ENCODE measurements at places on chromosomes 7 and 10. TPM values are rescaled to one million over a fixed set of nuclear protein-coding genes. Genes with fewer than 3 reads are reported as not detected.

DNA sequence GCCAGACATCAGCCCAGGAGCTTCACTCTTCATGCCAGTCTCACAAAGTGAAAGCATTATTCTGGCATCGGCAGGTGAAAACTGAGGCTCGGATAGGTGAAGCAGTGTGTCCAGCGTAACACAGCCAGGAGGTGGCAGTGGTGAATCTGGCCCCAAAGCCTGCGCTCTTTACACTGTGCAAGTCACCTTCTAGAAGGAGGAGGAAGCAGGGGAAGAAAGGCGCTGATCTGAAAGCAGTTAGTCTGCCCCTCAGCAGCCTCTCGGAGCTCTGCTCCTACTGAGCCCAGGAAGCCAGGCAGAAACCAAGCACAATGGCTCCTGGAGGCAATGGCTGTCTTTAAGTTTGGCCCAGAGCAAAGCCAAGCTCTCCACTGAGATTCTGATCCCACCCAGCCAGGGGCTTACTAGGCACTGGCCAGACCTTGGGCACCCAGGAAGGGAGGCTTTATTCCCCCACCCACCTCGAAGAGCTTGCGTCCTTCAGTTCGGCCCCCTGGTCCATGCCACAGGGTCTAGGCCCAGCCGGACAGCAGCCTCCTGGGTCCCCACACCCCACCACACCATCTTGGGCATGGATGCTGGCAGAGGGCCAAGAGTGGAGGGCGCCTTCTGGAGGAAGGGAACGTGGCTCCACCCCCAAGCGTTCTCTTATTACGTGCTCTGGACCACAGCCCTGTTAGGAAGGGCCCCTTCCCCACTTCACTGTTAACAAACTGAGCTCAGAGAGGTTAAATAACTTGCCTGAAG lies 104.5 kb downstream of the GRID1 start:
- H3K27me3 ChIP-seq, result peaks cover 19% of the 10 kb centered on the region
- no peaks in the 10 kb centered on the region for H3K36me3 ChIP-seq
- no peak overlapping the region for H3K4me3 ChIP-seq
- DNase-seq, result peak; percentile 58
- no peak overlapping the region for H3K27ac ChIP-seq
- H3K4me1 ChIP-seq, result no peaks in the 10 kb centered on the region

DNA sequence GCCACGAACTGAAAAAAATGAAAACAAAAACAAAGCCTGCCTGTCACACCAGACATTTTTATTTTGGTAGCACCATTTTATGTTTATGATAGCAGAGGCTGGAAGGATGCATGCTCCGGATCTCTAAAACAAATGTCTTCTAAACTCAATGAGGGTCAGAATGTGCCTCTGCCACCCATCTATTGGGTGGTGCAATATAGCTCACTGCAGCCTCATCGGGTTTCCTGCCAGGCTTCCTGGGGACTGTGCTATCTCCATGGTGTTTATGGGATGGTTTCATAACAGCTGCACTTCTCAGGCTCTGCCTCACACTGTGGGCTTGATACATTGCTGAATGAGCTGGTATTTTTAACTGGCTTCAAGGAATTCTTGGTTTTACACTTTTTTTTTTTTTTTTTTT lies 94.4 kb downstream of the ITIH5 start:
- no peaks in the 10 kb centered on the region for H3K36me3 ChIP-seq
- H3K27me3 ChIP-seq, result peaks cover 6% of the 10 kb centered on the region
- H3K4me3 ChIP-seq, result no peak overlapping the region
- no peak for DNase-seq
- H3K27ac ChIP-seq, result no peak overlapping the region

DNA sequence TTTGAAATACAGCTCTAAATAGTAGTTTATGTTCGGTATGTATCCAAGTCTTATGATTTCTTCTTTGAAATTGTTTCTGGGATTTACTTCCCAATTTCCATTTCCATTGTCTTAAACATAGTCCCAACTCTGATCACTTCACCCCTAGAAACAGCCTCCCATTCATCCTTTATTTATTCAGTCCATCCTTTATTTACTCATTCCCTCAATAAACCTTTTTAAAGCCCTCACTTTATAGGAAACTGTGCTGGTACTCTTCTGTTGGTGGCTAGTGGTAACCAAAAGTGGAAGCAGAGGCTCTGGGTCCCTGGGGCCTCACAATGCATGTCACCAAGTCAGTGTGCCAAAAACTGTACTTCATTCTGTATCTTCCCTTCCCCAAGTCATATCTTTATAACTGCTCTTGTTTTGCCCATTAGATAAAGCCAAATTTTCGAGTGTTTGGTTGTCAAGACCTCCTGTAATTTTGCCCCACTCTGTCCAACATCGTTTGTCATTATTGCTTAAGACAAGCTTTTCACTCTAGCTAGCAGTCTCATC lies 3.9 kb upstream of the EPC1 start:
- peaks cover 10% of the 10 kb centered on the region for H3K36me3 ChIP-seq
- no peak for DNase-seq
- H3K4me1 ChIP-seq, result peaks cover 43% of the 10 kb centered on the region
- H3K27me3 ChIP-seq, result peaks cover 4% of the 10 kb centered on the region
- no peak overlapping the region for H3K27ac ChIP-seq
- no peak overlapping the region for H3K4me3 ChIP-seq

- H3K36me3 ChIP-seq, result no peaks in the 10 kb centered on the region
- peaks cover 16% of the 10 kb centered on the region for H3K27me3 ChIP-seq
- H3K27ac ChIP-seq, result no peak overlapping the region
- DNase-seq, result no peak
- no peaks in the 10 kb centered on the region for H3K4me1 ChIP-seq
- no peak overlapping the region for H3K4me3 ChIP-seq
These were observed 9.8 kb downstream of the CDHR1 start for GRCh38 chr10:84204122-84204521.

DNA sequence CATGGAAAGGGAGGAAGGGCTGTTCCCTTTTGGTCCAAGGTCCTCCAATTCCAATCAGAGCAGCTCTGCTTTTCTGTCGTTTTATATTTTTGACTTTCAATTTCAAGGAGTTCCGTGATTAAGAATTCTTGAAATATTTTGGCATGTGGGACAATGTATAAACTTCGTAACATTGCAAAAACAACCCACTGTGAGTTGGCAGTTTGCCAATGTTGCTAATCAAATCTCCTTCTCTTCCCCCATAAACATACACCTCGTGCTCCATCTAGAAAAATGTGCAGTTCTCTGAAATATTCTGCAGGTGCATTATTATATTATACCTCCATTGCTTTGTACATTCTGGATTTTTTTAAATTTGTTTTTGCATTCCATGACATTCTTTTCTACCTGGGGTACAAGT lies 49.8 kb downstream of the POU6F2 start:
- H3K27me3 ChIP-seq, result no peaks in the 10 kb centered on the region
- H3K4me3 ChIP-seq, result no peak overlapping the region
- DNase-seq, result no peak

- no peak overlapping the region for H3K27ac ChIP-seq
- no peaks in the 10 kb centered on the region for H3K36me3 ChIP-seq
- no peaks in the 10 kb centered on the region for H3K4me1 ChIP-seq
- no peak overlapping the region for H3K4me3 ChIP-seq
These were observed 136.0 kb upstream of the COL1A2 start for GRCh38 chr7:94258418-94259300.

DNA sequence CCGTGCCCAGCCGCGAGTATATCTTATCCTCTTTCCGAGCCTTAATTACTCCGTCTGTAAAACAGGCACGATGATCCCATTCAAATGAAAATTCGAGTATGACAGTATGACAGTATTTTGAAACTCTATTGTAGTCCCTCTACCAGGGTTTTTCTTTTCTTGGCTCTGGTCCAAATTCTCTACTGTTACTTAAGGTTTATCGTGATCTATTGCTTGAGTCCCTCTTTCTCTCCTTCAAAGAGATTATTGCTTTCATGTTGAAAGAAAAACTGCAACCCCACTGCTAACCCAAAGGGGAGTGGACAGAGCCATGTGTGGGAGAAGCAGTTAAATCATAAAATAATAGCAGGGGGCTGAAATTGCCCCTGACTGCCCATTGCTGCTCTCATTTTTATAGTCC lies 1156.6 kb upstream of the AUTS2 start:
- no peak overlapping the region for H3K4me3 ChIP-seq
- H3K27ac ChIP-seq, result no peak overlapping the region
- no peaks in the 10 kb centered on the region for H3K36me3 ChIP-seq
- no peaks in the 10 kb centered on the region for H3K4me1 ChIP-seq
- no peak for DNase-seq

- peaks cover 25% of the 10 kb centered on the region for H3K4me1 ChIP-seq
- peak overlapping the region; percentile 91 for H3K4me3 ChIP-seq
- peaks cover 13% of the 10 kb centered on the region for H3K36me3 ChIP-seq
- no peak for DNase-seq
- H3K27me3 ChIP-seq, result peaks cover under 1% of the 10 kb centered on the region
These were observed 406 bp downstream of the CBLL1 start for GRCh38 chr7:107744345-107744750.

GRCh38 chr10:79434223-79434687 lies 11.2 kb downstream of the ZCCHC24 start:
- peak overlapping the region; percentile 15 for H3K4me3 ChIP-seq
- DNase-seq, result no peak
- H3K36me3 ChIP-seq, result no peaks in the 10 kb centered on the region
- H3K27ac ChIP-seq, result peak overlapping the region; percentile 76
- H3K27me3 ChIP-seq, result peaks cover 6% of the 10 kb centered on the region

DNA sequence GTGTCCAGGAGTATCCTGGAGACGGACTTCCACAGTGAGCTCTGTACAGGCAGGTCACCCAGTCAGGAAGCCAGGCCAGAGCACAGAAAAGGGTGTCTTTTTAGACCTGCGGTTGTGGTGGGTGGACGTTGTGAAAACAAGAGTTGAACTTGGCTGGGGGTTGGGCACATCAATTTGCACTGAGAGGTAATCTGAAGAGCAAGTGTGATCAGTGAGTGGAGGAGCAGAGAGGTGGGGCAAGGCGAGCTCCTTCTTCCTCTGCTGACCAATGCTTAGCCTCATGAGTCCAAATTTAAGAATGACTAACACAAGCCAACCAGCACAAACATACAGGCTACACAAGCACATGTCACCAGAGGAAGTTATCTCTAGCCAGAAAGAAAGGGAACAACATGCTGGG lies 310.8 kb downstream of the TCERG1L start:
- no peaks in the 10 kb centered on the region for H3K36me3 ChIP-seq
- H3K27ac ChIP-seq, result no peak overlapping the region
- no peaks in the 10 kb centered on the region for H3K27me3 ChIP-seq
- no peak for DNase-seq
- no peaks in the 10 kb centered on the region for H3K4me1 ChIP-seq
- H3K4me3 ChIP-seq, result no peak overlapping the region

- no peaks in the 10 kb centered on the region for H3K4me1 ChIP-seq
- H3K4me3 ChIP-seq, result no peak overlapping the region
- no peak overlapping the region for H3K27ac ChIP-seq
- H3K27me3 ChIP-seq, result peaks cover 6% of the 10 kb centered on the region
These were observed 37.1 kb upstream of the SEC61G start for GRCh38 chr7:54796150-54796549.

GRCh38 chr7:153388611-153389010 lies 629.1 kb downstream of the ACTR3B start:
- DNase-seq, result no peak
- H3K36me3 ChIP-seq, result no peaks in the 10 kb centered on the region
- H3K4me3 ChIP-seq, result no peak overlapping the region
- H3K27me3 ChIP-seq, result no peaks in the 10 kb centered on the region
- H3K4me1 ChIP-seq, result no peaks in the 10 kb centered on the region

DNA sequence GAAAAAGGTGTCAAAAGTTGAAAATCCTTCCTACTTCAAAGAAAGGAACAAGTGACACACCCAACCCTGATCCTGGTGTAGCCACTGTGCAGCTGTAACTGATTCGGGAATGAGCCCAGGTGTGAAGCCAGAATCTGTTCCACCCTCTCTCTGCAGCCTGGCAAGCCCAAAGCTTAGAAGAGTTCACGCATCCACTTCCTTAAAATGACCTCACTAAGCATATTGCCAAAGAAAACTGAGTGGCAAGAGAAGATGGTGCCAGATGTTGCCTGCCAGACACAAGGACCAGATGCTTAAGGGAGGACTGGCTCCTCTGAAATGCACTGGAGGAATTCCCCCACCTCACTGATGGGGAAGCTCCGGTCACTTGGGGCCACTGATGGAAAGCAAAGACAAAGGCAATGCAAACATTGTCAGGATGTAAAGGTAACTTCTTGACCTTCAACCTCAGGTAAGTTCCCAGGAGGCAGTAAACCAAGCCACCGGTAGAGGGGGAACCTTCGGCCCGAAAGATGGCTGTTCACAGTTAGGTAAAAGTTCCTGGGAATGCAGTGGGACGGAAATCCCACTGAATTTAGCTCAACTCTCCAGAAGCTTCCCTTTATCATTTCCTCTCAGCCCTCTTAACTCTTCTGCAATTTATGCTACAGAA lies 554.9 kb downstream of the KCNMA1 start:
- no peak for DNase-seq
- H3K27ac ChIP-seq, result no peak overlapping the region
- no peaks in the 10 kb centered on the region for H3K36me3 ChIP-seq

DNA sequence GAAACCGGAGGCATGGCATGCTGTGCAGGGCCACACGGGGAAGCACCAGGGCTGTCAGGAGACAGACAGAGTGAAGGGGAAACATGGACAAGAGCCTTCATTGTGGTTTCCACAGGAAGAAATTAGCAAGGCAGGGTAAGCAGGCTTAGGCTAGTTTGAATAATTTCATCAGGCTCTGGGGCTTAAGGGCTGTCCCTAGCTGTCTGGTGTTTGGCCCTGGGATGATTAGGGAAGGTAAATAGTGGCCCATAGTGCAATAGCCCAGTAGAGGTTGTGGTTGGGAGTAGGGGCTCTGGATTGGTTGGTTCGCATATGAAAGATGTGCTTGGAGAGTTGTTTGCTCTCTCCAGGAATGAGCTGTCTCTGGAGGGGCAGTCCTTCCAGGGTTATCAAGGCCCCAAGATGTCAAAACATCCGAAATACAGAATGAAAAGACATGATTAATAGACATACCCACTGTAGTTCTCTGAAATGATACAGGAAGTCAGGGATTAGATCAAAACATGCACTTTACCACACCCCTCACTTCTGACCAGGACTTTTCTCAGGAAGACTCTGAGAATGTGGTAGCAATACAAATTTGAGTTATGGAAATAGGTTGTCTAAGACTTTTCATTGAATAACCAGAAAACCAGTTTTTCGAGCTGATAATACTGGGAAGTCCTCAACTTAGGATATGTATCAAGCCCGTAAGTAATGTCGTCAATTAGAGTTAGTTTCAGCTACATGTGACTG lies 224.9 kb upstream of the NFE2L3 start:
- H3K27ac ChIP-seq, result no peak overlapping the region
- H3K4me3 ChIP-seq, result no peak overlapping the region

- peaks cover 1% of the 10 kb centered on the region for H3K4me1 ChIP-seq
- H3K4me3 ChIP-seq, result no peak overlapping the region
- H3K27me3 ChIP-seq, result peaks cover 7% of the 10 kb centered on the region
These were observed 18.5 kb downstream of the DIP2C start for GRCh38 chr10:670990-671389.

DNA sequence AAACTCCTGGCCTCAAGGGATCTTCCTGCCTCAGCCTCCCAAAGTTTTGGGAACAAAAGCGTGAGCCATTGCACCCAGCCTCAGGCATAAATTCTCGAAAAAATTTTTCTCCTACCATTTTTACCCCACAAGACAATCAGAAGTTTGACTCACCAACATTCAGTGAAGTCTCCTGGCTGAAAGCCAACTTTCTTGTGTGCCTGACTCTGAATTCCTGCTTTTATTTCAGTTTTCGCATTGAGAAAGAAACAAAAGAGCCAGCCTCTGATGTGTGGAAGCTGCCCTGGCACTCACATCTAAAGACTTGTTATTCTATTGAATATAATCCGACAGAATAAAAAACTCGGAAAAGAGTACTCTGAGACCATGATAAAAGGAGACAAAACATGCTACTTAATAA lies 402.9 kb downstream of the MAGI2 start:
- H3K27me3 ChIP-seq, result no peaks in the 10 kb centered on the region
- no peak for DNase-seq
- no peak overlapping the region for H3K4me3 ChIP-seq
- H3K27ac ChIP-seq, result no peak overlapping the region
- no peaks in the 10 kb centered on the region for H3K4me1 ChIP-seq
- H3K36me3 ChIP-seq, result no peaks in the 10 kb centered on the region

HOXA4 gene
- not detected for total RNA-seq

SPDYE16 gene
- total RNA-seq, result not detected

Measured in activated CD4-positive, alpha-beta T cell treated with anti-CD3 and anti-CD28 coated beads, Interleukin-2, amount 10 ng/mL, durations not matched to agents 24 days and 14 days (primary cell).